ENCODE measurements at places on chromosomes 7 and 10.

DNA sequence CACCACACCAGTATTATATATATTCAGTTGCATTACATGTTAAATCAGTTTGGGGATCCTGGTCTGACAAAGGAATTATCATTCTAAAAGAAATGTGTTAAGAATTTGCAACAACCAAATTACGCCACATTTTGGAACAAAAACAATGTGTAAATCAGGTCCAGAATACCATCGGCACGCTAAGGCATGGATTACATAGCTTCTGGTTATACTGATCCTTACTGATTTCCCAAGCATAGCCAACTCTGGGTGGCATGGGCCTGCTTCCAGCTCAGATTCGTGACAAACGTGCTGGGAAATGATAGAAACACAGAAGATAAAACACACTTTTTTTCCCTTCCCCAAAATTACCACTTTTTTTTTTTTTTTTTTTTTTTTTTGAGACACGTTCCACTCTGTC is 660.0 kb downstream of the SORCS1 start:
- DNase-seq = no peak

- no peak for DNase-seq
These were observed 35.8 kb downstream of the CAMK2B start for GRCh38 chr7:44289341-44290251.

DNA sequence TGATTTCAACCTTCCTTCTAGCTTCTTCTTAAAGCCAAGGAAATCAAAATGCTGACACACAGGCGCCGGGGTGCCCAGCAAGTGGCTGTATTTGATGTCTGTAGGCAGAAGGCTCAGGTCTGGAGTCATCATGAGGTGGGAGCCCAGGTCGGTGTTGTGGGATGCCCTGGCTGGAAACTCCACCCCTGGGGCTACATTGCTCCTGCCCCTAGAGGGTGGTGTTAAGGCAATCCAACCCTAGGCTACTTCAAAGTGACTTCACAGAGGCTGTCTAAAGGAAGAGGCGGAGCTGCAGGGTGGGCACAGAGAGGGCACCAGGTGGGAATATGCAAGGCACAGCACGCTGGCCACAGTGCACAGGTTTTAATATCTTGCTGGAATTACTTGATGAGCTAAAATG is 200.9 kb downstream of the ADAM12 start:
- no peak for DNase-seq

DNA sequence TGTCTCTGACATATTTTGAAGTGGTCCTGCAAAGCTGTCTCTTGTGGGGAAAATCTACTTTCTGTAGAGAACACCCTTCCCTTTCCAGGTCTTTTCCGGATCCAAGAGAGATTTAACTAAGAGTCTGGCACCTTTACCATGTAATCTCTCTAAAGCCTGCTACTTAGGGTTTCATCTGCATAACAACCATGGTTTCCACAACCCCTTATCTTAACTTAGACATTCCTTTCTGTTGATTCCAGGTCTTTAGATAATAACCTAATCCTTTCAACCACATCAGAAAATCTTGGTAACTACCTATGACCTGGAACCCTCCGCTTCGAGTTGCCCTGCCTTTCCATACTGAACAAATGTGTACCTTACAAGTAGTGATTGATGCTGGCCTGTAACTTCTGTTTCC is 243.6 kb upstream of the PTER start:
- no peak for DNase-seq

GRCh38 chr7:112453505-112454171 is 3.4 kb downstream of the IFRD1 start:
- DNase-seq = peak; percentile 43

GRCh38 chr10:23723796-23724195 is 284.9 kb downstream of the OTUD1 start:
- no peak for DNase-seq

GRCh38 chr10:30756151-30756550 is 126.6 kb upstream of the LYZL2 start:
- DNase-seq = no peak

- DNase-seq = no peak
These were observed 19.6 kb upstream of the SCIN start for GRCh38 chr7:12550956-12551355.

DNA sequence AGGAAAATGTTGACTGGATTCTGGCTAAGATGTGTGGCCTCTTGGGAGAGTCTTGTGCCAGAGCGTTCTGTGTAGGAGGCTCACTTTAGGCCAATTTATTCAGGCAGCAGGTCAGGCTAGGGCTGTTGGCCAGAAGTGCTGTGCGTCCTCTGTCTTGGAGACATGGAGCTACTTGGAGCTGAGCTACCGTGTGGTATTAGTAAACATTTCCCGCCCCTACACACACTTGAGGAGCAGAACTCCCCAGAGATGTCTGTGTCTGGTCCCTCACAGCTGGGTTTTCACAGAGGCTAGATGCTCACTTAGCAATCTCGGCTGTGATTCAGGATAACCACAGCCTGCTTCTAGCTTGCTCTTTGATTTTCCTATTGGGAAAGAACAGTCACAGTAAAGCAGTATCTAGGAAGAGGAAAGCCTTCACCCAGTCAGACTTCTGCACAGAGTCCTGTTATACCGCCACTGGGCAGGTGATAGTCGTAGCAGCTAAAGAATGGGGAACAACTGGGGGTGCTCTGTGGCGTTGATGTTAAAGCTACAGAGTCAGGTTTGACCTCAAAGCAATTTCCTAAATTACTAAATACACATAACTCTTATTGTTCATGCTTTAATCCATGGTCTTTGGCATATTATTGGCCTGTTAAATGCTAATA is 86.7 kb downstream of the MDFIC start:
- DNase-seq = no peak

GRCh38 chr10:73874267-73875138 is at the start of gene CAMK2G:
Gene CAMK2G (minus strand): TSS chr10:73874555. CDS start chr10:73874461, 94 bp downstream.
- DNase-seq = peak; percentile 71

DNA sequence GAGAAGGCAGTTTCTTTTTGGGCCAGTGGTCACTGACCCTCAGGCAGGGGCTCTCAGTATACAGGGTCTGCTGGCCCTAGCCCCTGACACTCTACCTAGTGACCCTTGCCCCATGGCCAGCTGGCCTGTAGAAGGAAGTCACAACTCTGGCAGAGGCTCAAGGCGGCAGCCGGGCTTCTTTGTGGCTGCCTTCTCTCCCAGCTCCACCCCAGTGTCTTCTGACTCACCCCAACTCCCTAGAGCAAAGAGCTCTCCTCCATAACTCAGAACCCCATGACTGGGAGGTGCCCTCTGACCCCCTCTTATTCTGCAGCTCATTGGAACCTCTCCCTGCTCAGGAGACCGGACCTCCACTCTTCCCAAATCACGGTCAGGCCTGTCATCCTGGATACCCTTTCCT is 358.2 kb downstream of the FGFR2 start:
- no peak for DNase-seq

DNA sequence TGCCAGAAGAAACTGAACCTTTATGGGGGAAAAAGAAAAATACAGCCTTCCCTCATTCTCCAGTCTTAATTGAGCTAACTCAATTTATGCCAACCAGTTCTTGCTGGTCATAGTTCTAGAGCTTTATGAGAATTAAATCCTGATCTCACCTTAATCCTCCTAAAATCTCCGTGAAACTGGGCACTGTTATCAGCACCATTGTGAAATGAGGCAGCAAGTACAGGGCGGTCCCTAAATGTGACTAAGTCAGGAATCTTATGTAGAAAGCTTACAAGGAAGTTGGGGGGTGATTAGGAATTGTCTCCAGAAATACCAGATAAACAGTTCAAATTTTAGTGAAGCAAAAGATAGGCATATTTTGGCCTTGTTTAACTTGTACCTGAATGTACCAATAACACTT is 10.7 kb upstream of the INSYN2A start:
- DNase-seq = no peak

GRCh38 chr10:56142092-56142728 is 218.8 kb downstream of the ZWINT start:
- no peak for DNase-seq

GRCh38 chr7:91425149-91425548 is 160.9 kb downstream of the FZD1 start:
- no peak for DNase-seq

DNA sequence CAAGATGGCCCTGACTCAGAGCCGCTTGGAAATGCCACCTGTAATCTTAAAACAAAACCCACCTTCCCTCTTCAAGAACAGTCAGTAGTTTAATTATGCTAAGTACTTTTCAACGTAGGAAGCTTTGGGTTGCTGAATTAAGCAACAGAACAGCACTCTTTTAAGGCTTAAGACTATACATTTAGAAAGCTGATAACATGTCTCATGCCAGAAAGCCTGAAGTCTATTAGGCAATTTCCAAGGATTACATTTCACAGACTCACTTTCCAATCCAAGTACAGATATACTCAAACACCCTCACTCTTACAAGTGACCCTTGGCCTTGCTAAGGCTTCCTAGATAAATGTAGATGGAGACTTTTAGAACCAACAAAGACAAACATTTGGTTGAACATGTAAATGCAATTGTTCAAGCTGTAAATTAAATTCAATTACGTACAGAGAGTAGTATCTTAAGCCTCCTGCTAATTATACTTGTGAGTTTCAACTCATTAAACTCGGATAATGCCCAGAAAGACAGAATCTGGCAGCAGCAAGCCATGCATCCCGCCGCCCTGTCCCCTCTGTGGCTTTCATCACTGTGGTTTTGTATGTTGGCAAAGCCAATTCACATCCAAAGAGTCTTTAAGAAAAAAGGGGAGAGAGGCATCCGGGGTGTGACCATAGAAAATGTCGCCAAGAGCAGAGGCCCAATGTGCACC is 283.1 kb upstream of the NRP1 start:
- DNase-seq = no peak

- no peak for DNase-seq
These were observed 147.2 kb upstream of the FAM171A1 start for GRCh38 chr10:15518250-15518649.

GRCh38 chr7:27091941-27092818 is 3.6 kb downstream of the HOXA1 start:
- DNase-seq = peak; percentile 26

GRCh38 chr10:124657806-124658205 is 86.4 kb downstream of the FAM53B start:
- DNase-seq = no peak

DNA sequence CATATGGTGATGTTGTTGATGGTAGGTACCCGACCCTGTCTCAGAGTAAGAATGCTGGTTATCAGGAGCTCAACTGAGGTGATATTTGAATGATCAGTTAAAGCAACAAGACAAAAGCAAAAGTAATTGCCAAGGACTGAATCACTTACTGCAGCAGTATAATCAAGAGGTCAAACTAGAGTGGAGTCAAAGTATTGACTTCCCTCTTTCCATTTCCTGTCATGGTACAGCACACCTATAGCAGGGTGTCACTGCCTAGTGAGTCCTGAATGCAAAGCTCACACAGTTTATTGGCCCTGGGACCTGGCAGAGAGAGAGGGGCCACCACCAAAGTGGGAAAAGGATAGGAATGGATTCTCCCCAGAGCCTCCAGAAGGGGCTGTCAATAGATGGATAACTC is 886.1 kb upstream of the SORCS1 start:
- DNase-seq = no peak

- DNase-seq = no peak
These were observed 6.6 kb upstream of the ABCC2 start for GRCh38 chr10:99775850-99776249.

All from right lung (tissue), 10 donors.